ENCODE measurements at places on chromosomes 6 and 20.

GRCh38 chr6:168286116-168286515 lies 33.5 kb downstream of the DACT2 start:
- no peak for DNase-seq

- peak; percentile 77 for DNase-seq
Observed at GRCh38 chr20:45629496-45630100, at the start of gene WFDC10A. TSS of gene WFDC10A (plus strand) at chr20:45629739. CDS start at chr20:45629814, 75 bp downstream.

- DNase-seq, result no peak
Observed at GRCh38 chr6:99512033-99512432, 3.2 kb downstream of the USP45 start.

DNA sequence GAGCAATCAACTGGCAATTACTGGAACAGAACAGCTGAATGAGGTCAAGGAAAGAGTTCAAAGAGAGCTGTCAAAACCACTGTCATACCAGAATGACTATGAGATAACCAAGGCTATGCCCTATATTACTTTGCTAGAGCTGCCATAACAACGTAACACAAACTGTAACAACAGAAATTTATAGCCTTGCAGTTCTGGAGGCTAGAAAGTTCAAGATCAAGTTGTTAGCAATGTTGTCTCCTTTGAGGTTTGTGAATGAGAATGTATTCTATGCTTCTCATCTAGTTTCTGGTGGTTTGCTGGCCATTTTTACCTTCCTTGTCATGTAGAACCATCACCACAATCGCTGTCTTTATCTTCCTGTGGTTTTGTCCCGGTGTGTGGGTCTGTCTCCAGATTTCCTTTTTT lies 1323.0 kb upstream of the GJE1 start:
- no peak for DNase-seq

- no peak for DNase-seq
Observed at GRCh38 chr6:34726055-34726454, 29.5 kb upstream of the ILRUN start.

DNA sequence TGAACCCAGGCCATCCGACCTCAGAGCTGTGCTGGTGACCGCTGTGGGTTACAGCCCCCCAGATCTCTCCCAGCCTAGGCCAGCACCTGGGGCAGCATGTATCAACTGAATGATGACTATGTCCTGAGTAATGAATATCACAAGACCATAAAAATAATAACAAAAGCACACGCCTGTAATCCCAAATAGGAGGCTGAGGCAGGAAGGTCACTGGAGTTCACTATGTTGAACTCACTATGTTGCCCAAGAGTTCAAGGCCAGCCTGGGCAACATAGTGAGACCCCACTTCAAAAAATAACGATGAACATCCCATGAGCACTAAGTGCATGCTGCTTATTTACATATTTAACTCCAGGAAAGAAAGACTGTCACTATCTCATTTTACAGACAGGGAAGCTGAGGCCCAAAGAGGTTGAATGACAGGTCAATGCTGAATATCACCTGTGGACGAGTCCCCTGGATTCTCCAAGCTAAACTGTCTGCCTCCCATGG lies 92.3 kb downstream of the NFATC2 start:
- DNase-seq, result no peak

DNA sequence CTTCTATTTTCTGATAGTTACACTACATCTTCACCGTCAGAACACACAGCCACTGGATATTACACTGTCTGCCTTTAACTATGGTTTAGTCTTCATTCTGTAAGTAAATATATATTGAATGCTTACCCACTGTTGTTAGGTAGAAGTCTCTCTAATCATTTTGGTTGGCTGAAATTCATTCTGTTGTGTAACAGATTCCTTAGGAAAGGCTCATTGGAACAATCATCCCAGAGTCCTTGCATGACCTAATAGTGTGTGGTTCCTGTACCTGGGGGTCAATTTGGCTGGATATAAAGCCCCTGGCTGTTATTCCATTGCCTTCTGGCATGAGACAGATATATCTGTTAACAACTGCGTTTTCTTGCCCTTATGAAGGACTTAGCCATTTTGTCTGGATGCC lies 9.9 kb downstream of the BLOC1S5 start:
- no peak for DNase-seq

GRCh38 chr20:33983371-33983770 lies 10.3 kb upstream of the RALY start:
- DNase-seq, result no peak

DNA sequence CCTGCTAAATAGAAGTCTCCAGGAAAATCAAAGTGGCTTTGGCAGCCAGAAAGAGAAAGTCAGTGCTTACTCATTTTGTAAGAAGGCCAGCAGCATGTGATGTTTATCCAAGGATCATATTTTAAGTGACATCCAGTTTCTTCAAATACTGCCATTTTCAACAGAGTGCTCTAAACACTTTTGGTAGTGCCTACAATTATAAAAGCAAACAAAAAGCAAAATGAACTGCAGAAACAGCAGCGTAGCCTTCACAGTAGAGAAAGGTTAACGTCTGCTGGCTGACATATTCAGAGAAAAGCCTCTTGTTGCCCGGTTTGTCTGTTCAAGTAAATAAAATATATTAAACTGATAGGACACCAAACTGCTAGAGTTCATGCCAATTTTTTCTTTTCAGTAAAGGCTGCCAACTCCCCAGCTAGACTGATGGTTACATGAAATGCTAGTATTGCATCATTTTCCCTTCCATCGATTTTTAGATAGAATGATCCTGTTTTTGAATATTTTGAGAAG lies 705.7 kb upstream of the SLC35B3 start:
- DNase-seq, result no peak

Measured in HEK293T (cell line).